ENCODE measurements at places on chromosomes 12 and 14.
A peak's percentile ranks its signal among the peaks of the same experiment; 100 is the strongest.

DNA sequence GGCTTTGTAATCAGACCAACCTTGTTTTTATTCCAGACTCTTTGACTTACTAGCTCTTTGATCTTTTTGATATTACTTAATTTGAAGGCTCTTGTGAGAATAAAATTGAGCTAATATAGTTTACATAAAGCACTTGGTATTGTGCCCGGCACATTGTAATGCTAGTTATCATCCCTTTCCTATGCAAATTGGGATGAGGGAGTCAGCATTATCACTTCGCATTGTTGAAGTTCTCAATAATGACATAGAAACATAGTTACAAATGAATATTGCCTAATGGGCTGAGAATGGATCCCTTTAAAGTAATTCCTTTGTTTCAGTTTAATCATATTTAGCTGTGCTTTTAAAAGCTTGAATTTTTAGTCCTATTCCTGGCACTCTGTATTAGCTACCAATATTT, 36.6 kb downstream of the SUPT16H start:
- DNase-seq, result no peak

DNA sequence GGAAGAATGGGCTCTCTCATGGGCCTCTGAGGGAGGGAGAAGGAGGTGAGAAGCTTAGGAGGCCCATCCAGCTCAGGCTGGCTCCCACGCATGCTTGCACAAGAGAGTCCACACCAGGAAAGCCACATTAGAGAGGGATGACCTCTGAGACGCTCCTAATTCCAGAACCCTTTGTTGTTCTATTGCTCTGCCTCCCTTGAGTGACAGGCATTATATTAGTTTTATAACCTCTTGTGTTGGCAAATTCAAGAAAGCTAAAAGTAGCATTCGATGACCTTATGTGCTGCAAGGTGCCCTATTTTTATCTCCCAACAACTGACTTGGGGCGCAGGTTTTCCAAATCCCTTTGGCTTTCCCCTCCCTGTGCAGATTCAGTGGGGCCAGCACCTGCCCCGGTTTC, 190.1 kb downstream of the KSR2 start:
- DNase-seq, result no peak

GRCh38 chr14:37083599-37083998, 88.8 kb downstream of the SLC25A21 start:
- DNase-seq, result no peak

DNA sequence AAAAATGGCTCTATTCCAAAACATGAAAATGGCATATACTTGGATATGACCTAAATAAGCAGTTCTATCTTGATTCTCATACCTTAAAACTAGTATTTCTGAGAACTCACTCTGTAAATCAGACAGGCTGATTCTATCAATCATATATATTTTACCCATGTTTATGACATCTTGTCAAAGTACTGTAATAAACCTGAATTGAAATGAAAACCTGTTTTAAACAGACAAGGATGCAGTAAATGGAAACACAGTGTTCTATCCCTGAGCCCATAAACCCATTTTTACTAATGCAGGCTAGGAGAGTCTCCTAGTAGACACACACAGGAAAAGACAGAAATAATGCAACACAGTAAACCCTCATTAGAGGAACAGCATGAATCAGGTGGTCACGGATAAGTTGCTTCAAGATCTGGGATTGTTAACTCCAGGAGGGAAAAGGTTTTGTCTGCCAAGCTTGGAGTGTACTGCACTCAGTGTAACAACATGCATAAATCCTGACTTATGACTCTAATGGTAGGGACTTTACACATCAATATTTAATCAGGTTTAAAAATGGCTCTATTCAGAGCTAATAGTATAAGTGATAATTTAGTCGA, 93.6 kb upstream of the CPNE8 start:
- DNase-seq, result no peak

- no peak for DNase-seq
These were observed 76.1 kb downstream of the TTC7B start for GRCh38 chr14:90740081-90740480.

DNA sequence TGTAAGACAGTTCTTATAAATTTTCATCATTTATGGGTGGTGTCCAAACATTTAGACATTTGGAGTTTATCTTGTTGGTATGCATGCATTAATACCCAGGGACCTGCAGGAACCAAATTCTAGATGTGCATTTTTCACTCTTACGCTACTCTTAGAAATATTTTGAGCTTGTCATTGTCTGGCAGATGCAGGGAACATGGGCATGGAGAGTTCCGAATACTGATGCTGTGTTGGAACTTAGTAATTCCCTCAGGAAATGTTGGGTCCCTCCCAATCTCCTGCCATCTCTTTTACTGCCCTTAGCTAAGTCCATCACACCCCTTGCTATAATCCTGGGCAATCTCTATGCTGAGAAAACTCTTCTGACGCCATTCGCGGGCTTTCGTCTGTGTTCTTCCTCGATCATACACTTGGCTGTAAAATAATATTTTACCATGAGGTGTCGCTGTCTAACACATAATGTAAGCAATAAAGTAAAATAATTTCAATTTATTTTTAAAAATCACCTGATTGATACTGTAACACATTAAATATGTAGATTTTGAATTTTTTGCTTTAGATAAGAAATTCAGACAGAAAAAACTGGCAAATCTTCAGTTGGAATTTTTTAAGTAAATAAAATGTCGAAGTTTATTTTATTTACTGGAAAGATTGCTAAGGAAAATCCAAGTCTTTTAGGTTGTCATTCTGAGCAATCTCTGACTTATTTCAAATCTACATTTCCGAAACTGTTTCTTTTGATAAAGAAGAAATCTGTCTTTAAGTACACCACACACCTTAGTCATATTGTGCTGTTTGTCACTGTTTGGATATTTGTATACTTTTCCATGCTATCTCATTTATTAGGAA, 304.1 kb upstream of the SSTR1 start:
- no peak for DNase-seq

DNA sequence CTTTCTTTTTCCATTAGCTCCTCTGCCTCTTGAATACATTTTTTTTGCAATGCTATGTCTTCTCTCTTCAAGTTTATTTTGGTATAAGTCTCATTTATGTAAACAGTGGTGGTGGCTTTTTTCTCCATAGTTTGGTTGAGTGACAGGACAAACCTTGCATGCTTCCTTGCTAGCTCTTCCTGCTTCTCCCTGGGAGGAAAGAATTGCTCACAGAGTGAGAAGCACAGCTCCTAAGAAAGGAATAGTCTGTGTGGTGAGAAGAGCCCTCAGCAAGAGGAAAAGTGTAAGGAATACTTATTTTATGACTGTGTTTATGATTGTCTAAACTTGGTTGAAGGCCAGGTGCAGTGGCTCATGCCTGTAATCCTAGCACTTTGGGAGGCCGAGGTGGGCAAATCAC, 11.5 kb downstream of the CCDC175 start:
- DNase-seq, result no peak

GRCh38 chr14:96056509-96057422, 17.6 kb downstream of the C14orf132 start:
- DNase-seq, result no peak

GRCh38 chr14:100994756-100995330, 91.3 kb upstream of the RTL1 start:
- DNase-seq, result no peak

DNA sequence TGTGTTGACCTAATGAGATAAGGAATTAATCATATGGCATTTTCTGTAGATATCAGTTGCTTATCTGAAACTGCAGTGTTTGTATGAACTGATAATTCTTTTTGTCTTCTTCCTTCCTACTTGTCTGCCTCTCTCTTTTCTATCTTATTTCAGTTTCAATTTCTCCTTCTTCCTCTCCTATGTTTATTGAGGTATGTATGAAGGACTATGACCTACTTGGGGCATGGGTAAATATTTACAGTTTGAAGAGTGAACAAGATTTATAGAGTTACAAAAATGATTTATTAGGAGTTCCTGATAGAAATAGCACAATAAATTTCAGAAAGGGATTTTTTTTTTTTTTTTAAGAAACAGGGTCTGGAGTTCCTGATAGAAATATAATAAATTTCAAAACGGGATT, 88.7 kb upstream of the MUCL1 start:
- no peak for DNase-seq

GRCh38 chr14:95008445-95009217, 148.7 kb downstream of the DICER1 start:
- DNase-seq, result no peak

- DNase-seq, result no peak
These were observed 150.1 kb downstream of the PRKCH start for GRCh38 chr14:61471297-61472005.

- no peak for DNase-seq
These were observed 16.5 kb downstream of the KLHL28 start for GRCh38 chr14:44945264-44945663.

DNA sequence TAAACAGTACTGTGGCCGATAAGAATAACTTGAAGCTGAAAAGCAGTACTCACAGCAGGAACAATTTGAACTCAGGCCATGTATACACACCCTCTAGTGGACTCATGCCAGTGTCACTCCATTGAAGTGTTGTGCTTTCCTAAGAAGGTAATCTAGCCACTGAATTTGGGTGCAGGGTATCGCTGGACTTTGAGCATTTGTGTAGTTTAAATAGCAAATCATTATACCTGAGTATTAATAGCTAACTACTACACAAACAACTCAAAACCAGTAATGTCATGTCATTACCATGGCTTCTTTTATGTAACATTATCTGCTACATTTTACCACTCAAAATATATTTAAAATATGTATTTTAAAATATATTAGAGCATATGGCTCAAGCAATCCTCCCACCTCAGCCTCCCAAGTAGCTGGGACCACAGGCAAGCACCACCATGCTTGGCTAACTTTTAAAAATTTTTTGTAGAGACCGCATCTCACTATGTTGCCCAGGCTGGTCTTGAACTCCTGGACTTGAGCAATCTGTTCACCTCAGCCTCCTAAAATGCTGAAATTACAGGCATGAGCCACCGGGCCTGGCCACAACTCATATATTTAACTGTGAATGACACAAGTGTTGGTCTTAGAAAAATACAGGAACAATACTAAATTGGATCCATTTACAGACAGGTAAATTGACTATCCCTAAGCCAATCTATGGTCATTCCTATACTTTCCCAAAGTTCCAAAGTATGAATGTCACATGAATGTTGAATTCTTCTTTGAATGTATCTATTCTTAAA, 25.6 kb upstream of the ARID4A start:
- no peak for DNase-seq

DNA sequence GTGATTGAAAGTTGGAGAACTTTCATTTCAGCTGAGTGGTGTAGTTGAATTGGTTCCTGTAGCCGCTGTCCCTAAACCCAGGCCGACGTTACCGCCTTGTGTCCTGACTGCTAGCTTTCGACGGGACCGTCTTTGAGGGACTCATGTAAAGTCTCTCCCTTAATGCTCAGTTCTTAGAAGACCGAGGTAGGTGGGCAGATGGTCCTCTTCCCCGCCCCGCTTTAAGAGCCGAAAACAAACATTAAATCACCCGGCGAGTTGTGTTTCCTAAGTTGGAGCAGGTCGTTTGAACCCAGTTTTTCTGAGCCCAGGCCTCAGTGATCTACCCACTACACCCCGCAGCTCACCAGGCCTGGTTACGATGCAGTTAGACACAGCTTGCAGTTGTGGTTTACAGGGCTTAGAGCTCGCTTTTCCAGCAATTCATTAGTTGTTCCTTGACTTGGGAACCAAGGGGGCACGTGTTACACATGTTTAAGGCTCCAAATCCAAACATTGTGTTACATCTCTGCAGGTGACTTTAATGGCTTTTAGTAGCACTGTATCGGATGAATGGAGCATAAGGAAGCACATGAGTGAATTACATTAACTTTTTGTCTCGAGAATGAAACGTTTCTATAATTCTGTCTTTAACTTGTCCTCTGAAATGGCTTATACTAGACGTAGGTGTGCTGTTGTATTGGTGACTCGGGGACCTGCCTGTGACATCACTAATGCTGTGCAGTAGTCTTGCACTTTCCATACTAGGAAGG, 790 bp downstream of the NEDD1 start:
- DNase-seq, result peak; percentile 38

GRCh38 chr12:24948420-24948756, 513 bp downstream of the BCAT1 start:
- no peak for DNase-seq

GRCh38 chr12:54606556-54606955, 18.1 kb upstream of the PPP1R1A start:
- DNase-seq, result no peak

DNA sequence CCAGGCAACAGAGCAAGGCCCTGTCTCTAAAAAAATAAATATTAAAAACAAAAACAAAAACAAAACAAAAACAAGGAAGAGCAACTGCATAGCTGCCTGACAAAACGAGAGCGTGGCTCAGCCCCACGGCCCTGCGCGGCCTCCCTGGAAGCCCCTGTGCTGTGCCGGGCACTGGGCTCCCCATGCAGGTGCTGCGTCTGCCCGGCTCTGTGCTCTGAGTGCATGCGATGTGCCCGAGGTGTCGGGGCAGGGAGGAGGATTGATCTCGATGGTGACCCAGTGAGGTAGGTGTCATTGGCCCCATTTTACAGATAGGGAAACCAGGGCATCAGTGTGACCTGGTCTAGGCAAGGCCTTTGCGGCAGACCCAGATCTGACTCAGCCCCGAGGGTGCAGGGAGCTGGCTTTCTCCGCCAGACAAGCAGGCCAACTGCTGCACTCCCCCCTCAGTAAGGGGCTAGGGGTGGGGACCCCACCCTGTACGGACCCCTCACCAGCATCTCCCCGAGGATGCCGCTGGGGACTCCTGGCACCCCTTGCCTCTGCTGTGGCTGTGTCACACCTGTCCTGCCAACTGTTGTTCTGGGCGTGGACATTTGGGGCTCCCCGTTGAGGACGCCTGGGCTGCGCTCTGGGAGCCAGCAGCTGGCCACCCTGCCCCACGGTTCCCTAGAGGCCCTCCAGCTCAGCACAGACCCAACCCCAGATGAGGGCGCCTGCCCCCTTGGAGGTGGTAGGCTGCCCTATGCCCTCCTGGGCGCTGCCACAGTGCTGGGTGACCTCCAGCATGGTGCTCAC, 15.3 kb downstream of the GPR132 start:
- DNase-seq, result no peak

DNA sequence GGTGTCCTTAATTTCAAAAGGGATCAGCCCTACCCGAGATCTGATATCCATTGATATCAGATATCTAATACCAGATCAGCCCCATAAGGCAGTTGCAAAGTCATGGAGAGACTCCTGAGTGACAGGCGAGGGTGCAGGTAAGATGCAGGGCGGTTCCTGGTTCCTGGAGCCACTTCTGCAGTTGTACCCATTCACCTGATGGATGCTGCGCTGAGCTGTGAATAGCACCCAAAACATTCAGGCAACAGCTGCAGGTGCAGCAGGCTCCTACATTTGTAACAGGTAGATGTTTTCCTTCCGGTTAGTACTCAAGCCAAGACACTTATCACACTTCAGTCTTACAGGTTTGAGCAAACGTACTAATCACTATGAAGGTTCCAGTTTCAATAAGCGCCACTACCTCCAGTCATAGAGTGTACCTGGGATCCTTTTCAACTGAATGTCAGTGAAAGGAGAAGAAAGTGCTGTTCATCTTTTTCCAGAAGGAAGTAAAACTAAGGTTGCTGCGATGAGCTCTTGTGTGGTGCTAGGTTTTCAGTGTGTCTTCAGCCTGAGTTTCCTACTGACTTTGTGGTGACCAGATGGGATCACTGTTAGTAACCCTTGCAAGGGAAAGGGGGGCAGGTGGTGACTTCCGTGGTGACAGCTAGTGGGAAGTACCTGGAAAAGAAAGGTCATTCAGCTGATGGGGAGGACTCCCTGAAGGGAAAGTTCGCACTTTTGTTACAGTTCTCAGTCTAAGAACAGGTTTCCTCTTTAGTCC, 1.9 kb downstream of the ATP6V0A2 start:
- DNase-seq, result peak; percentile 24

- DNase-seq, result no peak
These were observed 116.6 kb downstream of the PIWIL1 start for GRCh38 chr12:130454296-130454695.

GRCh38 chr12:128734371-128734770, 89.4 kb downstream of the SLC15A4 start:
- no peak for DNase-seq

GRCh38 chr12:50984586-50985298, 32.4 kb downstream of the HIGD1C start:
- DNase-seq, result no peak

Measured in activated CD4-positive, alpha-beta T cell treated with anti-CD3 and anti-CD28 coated beads for 4 hours (primary cell).